ENCODE measurements at places on chromosomes 13 and 19.

- DNase-seq = no peak
Observed at GRCh38 chr13:51629491-51630287, 45.4 kb downstream of the WDFY2 start.

DNA sequence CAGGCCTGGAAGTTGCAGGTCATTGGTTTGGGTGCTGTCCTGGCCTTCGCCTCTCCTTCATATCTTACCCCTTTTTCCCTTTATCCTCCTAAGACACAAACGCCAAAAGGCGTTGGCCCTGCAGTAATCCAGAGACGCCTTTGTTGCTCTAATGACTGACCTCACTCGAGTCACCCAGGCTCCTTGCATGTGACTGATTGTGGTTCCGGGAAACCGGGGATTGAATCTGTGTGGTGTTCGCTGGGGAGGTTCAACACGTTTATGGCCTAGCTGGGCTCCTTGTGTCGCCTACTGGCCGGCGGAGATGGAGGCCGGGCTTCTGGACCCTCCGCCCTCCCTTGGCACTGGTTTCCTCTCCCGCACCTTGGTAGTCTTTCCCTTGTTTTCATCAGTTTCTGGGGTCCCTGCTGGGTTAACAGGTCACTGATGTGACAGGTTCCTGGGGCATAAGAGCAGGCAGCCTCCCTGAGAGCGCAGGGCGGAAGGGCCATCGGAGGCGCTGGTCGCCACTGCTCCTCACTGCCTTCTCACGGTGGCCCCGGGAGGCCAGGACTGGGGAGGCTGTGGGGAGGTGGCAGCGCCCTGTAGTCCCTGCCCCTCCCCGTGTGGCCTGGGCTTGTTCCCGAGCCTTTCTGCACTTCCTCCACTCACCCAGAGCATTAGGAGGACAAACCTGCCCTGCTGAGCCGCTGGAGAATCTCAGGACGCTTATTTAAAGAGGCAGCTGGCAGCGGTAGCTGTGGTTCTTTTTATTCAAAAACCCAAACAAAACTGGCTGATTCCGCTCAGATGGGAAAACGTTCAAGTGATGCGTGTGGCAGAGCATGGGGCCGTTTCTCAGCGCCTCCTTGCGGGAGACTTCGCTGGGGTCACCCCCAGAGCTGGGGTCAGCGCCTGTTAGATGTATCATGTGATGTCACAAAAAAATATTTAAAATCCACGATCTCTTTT, 18.1 kb upstream of the NDUFS7 start:
- no peak for DNase-seq

GRCh38 chr13:107941345-107942029, 273.8 kb downstream of the LIG4 start:
- DNase-seq = no peak

- no peak for DNase-seq
Observed at GRCh38 chr13:33438918-33439317, 153.4 kb upstream of the STARD13 start.

DNA sequence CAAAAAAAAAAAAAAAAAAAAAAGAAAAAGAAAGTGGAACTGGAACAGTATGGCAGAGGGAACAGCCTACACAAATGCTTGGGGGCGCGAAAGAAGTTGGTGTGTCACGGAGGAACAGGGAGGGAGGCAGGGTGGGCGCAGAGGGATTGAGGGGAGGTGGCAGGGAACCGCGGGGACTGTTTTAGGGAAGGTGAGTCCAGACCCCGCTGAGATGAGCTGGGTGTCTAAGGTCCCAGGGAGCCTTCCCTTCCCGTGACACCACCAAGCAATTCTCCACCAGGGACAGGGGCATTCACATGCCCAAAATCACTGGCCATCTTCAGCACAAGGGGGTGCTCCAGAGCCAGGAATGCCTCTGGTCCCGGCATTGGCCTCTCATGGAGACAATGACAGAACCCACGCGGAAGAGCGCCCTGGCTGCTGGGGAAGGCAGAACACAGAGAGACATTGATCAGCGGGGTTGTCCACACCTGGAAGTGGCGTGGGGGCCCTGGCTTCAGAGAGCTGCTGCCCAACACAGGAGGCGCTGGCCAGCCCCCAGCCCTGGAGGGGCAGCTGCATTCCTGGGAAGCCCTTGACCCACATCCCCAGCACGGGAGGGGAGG, 6.9 kb downstream of the PEAK3 start:
- peak; percentile 84 for DNase-seq

DNA sequence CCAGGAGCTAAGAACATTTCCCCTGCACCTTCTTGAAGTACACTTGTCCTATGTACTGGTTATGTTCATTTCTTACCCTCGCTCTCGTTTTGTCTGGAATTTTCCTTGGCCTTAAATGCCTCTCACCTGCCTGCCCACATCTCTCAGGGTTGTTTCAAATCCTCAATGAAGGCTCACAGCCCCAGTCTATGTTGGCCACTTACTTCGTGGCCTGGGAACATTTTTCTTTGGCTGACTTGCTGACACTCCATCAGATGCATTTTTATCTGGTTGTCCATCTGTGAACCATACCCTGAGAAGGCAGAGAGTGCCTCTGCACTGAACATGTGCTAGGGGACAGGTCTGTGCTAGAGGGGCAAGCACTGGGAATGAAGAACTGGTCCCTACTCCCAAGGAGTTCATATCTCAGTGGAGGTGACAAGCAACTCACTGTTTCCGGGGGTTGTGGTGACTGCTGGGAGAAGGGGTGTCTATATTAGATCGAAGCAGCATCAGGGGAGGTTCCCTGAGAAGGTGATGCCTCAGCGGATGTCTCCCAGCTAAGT, 53.6 kb downstream of the USPL1 start:
- DNase-seq = no peak

- DNase-seq = no peak
Observed at GRCh38 chr19:38744298-38744681, at the start of gene CAPN12. TSS of gene CAPN12 (minus strand) at chr19:38744474. CDS start at chr19:38744165, 309 bp downstream.

Measured in WTC11 (cell line).